Thoracic aorta (tissue), 2 donors: ENCODE measurements at places on chromosomes 11 and 22.

GRCh38 chr11:128879817-128880216 lies 11.3 kb upstream of the KCNJ5 start:
- no peak for DNase-seq

- no peak for DNase-seq
Measured at GRCh38 chr11:61486779-61487178, 21.8 kb upstream of the LRRC10B start.

DNA sequence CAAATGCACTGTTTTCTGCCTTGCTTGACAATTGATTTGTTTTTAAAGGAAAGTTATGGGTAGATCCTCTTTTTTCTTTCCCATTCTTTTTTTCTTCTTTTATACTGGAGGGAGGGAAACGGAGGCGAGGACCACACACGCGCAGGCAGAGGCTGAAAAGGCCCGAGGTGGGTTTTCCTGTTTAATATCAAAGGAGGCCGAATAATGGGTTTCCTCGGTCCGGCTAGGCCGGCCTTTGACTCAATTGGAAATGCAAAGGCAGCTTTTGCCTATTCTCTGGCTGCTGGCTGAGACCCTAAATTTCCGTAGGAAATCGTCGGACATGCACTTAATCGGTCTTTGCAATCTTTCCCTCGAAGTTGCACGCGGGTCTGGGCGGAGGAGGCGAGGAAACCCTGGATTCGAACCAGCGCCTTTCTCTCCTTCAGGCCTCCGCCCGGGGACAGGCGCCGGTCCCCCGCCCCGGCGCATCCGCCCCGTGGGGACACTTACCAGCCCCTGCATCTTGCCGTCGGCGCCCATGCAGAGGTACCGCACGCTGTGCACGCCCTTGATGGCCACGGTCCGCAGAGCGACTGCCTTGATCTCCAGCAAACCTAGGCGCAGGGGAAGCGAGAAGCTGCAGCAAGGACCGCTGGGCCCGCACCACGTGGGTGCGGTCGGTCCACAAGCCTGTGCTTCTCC lies 911 bp downstream of the FGF19 start:
- no peak for DNase-seq

DNA sequence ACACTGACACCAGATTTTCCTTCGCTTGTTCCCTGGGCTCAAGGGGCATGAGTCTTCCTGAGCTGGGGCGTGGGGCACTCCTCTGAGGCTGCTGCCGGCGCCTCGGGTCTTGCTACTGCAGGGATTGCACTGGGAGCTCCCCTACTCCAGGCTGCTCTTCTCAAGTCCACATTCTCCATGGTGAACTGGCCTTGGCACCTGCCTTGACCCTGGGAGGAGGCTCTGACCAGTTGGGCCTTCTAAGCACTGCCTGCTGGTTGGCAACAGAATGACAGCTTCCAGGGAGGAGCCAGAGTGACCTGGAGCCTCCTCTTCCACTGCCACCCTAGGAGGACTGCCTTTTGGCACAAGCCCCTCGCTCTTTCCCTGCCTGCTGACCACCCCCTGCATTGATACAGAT lies 9.5 kb downstream of the FREY1 start:
- no peak for DNase-seq

- DNase-seq = no peak
Measured at GRCh38 chr11:61996933-61997332, 29.5 kb upstream of the FTH1 start.

DNA sequence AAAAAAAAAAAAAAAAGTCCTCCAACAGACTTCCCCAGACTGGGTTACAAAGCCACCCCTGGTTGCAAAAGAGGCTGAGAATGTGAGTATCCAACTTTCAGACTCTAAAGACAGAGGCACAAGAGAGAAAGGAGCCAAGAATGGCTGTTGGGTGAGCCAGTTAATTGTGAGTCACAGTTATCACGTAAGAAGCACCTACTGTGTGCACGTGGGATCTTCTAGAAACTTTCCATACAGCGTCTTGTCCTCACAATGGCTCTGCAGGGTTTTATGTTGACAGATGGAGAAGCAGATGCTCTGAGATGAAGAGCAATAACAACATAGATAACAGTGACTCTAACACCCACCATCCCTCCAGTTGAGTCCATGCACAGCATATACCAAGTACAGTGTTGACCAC lies 41.0 kb downstream of the CD82 start:
- no peak for DNase-seq

- DNase-seq = no peak
Measured at GRCh38 chr11:33103836-33104235, 57.4 kb downstream of the CSTF3 start.

GRCh38 chr11:3049430-3050243 lies 7.6 kb downstream of the CARS1 start:
- DNase-seq = peak; percentile 55

DNA sequence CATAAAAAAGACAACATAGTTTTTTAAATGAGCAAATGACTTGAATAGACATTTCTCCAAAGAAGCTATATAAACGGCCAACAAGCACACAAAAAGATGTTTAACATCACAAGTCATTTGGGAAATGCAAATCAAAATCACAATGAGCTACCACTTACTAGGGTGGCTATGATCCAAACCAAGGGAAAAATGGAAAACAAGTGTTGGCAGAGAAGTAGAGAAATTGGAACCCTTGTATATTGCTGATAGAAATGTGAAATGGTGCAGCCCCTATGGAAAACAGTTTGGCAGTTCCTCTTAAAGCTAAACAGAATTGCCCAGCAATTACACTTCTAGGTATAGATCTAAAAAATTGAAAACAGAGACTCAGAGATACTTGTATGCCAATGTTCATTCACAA lies 29.0 kb downstream of the PAMR1 start:
- no peak for DNase-seq

- DNase-seq = no peak
Measured at GRCh38 chr11:16607675-16608644, 130.5 kb upstream of the C11orf58 start.

GRCh38 chr11:129386795-129387397 lies 11.2 kb downstream of the BARX2 start:
- DNase-seq = no peak

DNA sequence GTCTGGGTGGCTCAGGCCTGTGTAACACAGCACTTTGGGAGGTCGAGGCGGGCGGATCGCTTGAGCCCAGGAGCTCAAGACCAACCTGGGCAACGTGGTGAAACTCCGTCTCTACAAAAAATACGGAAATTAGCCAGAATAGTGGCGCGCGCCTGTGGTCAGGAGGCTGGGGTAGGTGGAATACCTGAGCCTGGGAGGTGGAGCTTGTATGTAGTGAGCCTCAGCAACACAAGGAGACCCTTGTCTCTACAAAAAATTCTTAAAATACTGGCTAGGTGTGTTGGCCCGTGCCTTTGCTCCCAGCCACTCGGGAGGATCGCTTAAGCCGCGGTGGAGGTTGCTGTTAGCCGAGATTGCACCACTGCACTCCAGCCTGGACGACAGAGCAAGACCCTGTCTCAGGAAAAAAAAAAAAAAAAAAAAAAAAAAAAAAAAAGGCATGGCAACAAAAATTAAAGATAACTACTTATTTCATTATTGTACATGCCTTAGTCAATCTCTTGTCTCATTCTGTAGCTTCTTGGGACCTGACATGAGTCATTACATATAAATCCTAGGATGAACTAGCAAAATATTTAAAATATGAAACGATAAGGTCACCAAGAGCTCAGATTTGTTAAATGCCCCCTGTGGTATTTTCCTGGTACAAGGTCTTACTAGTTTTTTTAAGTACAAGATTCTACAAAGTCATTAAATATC lies 1.1 kb downstream of the TAF1D start:
- no peak for DNase-seq

DNA sequence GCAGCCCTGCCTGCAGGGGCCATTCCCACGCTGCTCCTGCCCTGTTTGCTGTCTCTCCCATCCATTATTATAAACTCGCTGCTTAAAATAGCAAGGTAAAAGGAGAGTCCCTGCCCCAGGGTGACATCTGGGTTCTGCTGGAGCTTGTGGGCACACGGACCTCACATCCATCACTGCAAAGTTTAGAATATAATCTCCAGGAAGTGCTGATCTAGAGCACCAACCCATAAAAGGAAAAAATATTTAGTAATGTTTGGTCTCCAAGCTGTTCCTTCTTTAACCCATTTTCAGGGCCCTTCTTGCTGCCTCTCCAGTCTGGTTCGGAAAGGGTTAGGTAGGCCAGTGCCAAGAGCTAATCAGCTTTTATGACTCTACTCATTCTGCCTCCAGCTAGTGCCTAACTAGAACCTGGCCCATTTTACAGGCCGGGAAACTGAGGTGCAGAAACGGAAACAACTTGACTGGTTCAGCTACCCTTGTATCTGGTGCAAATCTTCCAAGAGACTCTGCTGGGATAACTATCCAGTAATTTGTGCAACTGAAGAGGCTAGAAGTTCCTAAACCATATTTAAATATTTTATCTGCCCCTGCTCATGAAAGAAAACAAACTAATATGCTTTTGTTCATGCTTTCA lies 37.5 kb downstream of the IRAG1 start:
- no peak for DNase-seq

- DNase-seq = no peak
Measured at GRCh38 chr11:116364348-116364747, 408.4 kb downstream of the BUD13 start.

DNA sequence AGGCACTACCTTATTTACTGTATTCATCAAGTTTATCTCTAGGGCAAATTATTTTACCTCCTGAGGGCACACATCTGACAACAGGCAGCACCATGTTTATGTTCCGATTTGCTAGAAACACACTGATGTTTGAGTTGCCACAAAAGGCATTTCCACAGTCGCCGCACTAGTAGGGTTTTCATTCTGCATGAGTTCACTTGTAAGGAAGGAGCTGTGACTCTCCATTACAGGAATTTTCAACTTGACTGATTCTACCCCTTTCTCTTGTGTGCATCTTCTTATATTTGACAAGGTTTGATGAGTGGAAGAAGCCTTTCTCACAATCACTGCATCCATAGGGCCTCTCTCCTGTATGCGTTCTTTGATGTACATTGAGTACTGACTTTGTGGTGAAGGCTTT lies 455.9 kb upstream of the CNTN5 start:
- DNase-seq = no peak

DNA sequence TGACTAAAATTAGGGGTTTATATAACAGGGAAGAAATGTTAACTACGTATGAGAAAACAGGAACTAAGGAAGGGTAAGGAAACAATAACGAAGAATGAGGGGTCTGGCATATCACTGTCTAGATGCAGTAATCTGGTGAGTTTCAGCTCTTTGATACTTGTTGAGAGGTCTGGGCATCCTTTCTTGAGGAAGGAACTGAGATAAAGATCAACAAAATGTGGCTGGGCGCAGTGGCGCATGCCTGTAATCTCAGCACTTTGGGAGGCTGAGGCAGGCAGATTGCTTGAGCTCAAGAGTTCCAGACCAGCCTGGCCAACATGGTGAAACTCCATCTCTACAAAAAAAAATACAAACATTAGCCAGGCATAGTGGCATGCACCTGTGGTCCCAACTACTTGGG lies 2.7 kb downstream of the DCDC1 start:
- no peak for DNase-seq

- no peak for DNase-seq
Measured at GRCh38 chr11:30365793-30366517, 43.1 kb downstream of the ARL14EP start.

DNA sequence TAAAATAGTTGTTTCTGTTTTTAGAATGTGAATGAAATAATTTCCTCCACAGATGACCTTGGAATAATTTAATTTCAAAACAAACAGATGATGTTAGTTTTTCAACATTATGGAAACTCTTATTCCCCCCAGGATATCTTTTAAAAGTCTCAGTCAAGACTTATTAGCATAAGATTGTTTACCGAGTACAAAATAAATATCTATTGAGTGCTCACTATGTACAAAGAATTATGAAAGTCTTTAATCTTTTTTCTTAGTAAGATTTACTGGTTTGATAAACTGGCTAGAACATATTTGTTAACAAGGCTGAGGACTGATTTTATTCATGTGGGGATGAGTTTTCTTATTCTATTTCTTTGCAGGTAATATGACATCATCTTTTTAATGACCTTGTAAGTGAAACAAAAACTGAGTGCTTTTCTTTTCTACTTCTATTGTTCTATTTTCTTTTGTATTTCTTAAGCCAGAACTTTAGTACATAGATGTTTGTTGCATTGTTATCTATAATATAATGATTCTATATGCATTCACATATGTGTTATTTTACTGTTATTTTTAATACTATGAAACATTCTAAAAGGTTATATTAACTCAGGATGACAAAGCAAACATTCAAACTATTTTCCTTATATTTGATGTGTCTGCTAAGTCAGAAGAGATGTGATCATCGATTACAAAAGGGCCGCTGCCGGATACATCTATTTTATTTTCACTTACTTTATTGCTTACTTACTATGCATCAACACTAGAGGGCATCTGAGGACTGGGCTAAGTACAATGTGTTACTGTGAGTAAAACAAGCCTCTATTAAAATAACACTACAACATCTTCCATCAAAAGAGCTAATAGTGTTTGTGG lies 111.0 kb upstream of the ARHGAP42 start:
- no peak for DNase-seq

- DNase-seq = no peak
Measured at GRCh38 chr22:29089507-29089906, 16.7 kb downstream of the KREMEN1 start.
